Smooth muscle cell of the coronary artery (primary cell): ENCODE measurements at places on chromosomes 7 and 10. TPM values are rescaled to one million over a fixed set of nuclear protein-coding genes. Genes with fewer than 3 reads are reported as not detected.

KIFBP gene
- total RNA-seq, result 16.0 and 30.9 TPM in 2 replicates

PNLIPRP1 gene
- not detected in 2 replicates for total RNA-seq

CALD1 gene
- total RNA-seq, result 270 and 510 TPM in 2 replicates

TMEM176B gene
- 4.8 TPM in 1 of 2 replicates, not detected in the other for total RNA-seq

CDNF gene
- total RNA-seq, result 0.35 and 0.83 TPM in 2 replicates

APBB1IP gene
- 5.9 TPM in 1 of 2 replicates, not detected in the other for total RNA-seq

DDC gene
- total RNA-seq, result not detected in 2 replicates

SPAM1 gene
- total RNA-seq, result not detected in 2 replicates

WIPF3 gene
- not detected in 2 replicates for total RNA-seq

ADRB1 gene
- total RNA-seq, result not detected in 2 replicates

A1CF gene
- total RNA-seq, result not detected in 2 replicates

PRPS1L1 gene
- total RNA-seq, result not detected in 2 replicates

PARP12 gene
- total RNA-seq, result 13.7 and 18.4 TPM in 2 replicates

NANOS1 gene
- 0.12 and 0.75 TPM in 2 replicates for total RNA-seq

AKR1C8 gene
- not detected in 2 replicates for total RNA-seq

LRRC18 gene
- total RNA-seq, result not detected in 2 replicates

ANKRD61 gene
- 0.15 and 0.35 TPM in 2 replicates for total RNA-seq

ELN gene
- 5.9 and 385 TPM in 2 replicates for total RNA-seq

ELMO1 gene
- 0.15 and 3.2 TPM in 2 replicates for total RNA-seq

CCL24 gene
- total RNA-seq, result not detected in 2 replicates

BTRC gene
- total RNA-seq, result 10.1 and 13.2 TPM in 2 replicates

CSTF2T gene
- total RNA-seq, result 16.4 and 29.5 TPM in 2 replicates

AEBP1 gene
- total RNA-seq, result 80.0 and 122 TPM in 2 replicates
